ENCODE measurements at places on chromosomes 13 and 19.

- no peak for DNase-seq
Measured at GRCh38 chr13:112102243-112102642, 35.3 kb downstream of the SOX1 start.

GRCh38 chr13:30033681-30034457, 183.5 kb upstream of the UBL3 start:
- no peak for DNase-seq

DNA sequence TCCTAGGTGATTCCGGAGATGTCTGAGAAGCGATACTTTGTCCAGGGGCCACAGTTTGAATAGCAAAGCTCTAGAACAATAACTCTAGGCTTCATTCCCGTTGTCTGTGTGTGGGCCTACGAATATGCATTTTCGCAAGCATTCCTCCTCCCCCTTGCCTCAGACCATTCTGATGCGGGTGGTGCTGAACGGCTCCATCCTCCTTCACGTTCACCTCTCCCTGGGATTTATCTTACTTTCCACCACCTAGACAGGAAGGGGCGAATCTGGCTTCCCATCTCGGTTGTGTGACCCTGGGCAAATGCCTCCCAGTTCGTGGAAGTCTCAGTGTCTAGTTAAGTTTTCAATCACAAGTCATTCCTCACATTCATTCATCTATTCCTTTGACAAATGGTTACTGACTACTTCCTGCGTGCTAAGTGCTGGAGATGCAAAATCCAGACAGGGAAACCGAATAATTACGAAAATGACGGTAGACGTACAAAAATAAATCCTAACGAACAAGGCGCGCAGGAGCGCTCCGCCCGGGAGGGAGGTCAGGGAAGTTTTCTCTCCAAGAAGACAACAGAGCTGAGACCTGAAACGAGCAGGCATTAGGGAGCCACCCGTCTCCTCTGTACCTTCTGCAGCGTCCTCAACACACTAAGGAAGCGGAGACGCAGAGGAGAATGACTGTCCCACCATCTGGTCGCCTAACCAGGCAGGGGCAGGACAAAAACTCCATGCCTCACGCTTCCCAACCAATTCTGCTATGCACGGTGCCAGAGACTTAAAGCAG, 1.3 kb upstream of the CNOT3 start:
- no peak for DNase-seq

DNA sequence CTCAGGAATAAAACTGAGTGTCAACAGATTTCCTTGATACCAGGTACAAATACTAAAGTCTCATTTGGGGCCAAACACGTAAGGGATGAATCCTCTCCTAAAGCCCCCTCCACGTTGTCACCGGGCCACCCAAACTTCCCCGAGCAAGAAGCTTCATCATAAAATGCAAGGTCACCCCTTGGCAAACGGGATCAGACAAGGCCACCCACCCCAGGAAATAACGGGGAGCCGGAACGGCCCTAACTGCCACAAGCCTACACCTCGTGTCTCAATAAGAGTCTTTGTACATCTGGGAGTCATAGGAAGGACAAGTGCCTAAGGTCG, 717 bp downstream of the EEF2 start:
- DNase-seq: no peak

GRCh38 chr13:46668302-46668720, 115.3 kb downstream of the LRCH1 start:
- peak; percentile 20 for DNase-seq

- DNase-seq: no peak
Measured at GRCh38 chr19:35214766-35215422, 13.6 kb downstream of the FAM187B start.

DNA sequence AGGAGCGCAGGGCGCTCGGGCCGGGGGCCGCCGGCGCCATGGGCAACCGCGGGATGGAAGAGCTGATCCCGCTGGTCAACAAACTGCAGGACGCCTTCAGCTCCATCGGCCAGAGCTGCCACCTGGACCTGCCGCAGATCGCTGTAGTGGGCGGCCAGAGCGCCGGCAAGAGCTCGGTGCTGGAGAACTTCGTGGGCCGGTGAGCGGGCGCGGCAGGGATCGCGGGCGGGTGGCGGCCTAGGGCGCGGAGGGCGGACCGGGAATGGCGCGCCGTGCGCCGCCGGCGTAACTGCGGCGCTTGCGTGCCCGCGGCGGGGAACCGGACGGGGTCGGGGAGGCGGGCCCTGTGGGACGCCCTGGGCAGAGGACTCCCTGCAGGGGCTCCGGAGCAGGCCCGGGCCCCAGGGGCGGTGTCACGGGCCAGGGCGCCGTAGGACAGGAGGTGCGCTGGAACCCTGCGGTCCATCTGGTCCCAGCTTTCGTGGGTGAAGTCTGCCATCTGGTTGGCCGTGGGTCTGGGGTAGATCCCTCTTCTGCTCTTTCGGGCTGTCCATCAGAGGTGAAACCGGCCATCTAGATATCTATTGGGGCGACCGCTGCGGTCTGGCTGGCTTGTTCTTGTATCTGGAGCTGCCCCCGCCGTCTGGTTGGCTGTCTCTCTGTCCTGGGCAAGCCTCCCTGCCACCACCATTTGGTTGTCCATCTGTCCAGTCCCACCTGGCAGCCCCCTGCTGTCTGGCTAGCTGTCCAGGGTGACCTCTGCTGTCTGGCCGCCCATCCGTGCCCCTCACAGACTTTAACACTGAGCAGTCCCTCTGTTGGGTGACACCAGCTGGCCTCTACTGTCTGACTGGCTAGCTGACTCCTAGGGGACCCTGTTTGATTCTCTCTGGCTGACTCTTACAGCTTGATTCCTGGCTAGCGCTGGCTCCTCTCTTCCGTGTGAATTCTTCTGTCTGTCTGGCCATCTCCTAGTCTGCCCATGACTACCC, 622 bp downstream of the DNM2 start:
- peak; percentile 40 for DNase-seq

DNA sequence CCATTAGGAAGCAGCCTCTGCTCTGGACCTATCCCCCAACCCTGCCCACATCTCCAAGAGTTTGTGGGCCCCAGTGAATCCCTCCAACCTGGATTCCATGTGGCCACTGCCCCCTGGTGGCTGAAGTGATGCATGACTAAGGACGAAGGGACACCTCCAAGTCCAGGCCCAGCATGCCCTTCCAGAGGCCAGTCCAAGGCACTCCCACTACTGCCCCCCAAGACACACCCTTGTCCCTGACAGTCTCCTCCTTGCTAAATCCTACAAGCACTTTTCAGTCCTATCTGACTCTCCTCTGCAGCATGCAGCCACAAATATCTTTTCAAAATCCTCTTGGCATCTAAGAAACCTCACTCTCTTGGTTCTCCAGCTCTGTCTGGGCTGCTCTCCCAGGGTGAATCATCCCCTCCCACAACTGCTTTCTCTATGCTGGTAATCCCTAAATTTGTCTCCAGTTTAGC, 33.0 kb downstream of the DEDD2 start:
- DNase-seq: no peak

- no peak for DNase-seq
Measured at GRCh38 chr13:34884366-34884765, 57.7 kb upstream of the NBEA start.

GRCh38 chr13:23069566-23069965, 111.2 kb upstream of the SGCG start:
- no peak for DNase-seq

DNA sequence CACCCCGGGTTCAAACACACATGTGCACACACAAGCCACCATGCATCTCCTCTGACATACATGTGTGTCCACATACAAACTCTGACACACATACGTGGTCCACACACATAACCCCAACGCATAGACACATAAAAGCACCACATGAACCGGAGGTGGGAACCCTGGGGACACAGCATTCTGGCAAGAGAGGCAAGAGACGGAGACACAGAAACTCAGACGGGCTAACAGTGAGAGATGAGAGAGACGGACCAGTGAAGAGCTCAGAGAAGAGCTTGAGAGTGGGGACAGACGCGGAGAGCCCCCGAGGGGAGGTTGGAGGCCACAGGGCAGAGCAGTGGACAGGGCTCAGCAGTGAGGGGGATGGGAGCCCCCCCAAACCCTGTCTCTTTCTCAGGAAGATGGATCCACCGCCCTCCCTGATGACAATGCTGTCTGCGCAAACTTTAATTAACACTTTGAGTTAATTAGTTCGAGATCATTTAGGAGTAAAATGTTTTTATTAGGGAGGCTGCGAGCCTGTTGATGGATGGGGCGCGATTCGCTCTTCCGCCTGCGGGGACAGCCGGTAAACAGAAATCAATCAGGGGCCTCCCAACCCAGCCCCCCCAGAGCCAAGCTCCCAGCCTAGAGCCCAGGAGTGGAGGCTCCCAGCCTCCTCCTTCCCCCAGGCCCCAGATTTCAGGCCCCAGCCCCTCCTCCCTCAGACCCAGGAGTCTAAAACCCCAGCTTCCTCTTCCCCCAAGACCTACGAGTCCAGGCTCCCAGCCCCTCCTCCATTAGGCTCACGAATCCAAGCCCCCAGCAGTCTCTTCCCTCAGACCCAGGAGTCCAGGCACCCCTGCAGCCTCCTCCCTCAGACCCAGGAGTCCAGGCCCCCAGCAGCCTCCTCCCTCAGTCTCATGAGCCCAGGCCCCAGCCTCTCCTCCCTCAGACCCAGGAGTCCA, 9.5 kb upstream of the ERFL start:
- DNase-seq: no peak

DNA sequence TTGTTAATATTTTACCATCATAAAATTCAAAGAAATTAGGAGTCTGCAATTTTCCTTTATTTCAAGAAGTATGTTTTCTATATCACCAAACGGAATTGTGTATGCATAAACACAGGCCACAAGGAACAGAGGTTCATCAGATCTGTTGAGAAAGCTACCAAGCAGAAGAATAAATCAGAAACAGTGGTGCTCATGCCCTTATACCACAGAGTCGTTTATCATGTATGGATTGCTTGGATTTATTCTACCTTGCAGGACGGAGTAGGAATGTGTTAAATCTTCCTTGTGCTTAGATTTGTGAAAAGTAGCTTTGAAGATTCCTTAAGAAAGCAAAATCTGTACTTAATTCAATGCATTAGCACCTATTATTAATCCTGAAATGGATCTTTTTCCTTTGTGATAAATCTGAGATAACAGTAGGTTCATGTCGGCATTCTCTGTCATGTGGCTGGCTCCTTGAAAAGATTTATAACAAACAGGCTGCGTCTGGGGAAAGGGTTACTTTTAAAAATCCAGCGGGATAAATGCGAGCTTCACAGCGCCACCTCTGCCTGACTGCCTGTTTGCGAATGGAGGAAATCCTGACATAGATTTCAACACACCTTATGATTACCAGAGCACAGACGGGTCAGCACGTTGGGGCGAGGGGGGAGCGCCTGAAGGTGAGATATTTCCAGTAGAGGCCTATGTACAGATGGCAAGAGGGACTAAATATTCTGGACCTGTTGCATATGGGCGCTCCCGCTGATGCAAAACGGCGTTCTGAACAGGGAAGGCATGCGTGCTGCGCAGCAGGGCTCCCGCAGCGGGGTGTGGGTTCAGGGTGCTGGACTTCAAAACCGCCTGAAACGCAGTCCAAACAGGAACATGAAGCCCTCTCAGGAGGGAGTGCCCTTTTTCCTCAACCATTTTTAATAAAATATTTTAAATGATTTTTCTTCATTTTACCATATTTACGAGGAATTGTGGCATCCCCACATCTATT, 445.5 kb upstream of the SGCG start:
- DNase-seq: no peak

GRCh38 chr19:14150041-14150769, 13.8 kb upstream of the ASF1B start:
- no peak for DNase-seq

DNA sequence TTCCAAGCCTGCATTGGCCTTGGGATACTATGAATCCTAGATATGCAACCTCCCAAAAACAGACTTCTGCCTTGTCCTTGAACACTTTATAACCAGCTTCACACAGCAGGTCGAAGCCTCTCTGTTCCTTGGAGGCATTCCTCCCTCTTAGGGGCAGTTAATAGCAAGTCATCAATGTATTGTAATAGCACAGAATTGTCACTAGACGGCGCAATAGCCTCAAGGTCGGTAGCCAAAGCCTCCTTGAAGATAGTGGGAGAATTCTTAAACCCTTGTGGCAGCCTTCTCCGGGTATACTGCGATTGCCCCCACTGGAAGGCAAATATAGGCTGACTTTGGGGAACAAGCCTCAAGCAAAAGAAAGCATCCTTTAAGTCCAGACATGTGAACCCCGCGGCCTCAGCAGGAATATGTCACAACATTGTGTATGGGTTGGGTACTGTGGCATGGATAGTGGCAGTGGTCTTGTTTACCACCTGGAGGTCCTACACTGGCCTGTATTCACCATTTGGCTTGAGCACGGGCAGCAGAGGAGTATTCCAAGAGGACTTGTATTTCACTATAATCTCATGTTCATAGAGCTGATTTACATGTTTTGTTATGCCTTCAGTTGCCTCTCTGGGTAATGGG, 61.1 kb downstream of the ZNF431 start:
- no peak for DNase-seq

GRCh38 chr19:32053376-32053775, 292.0 kb upstream of the ZNF507 start:
- no peak for DNase-seq

- no peak for DNase-seq
Measured at GRCh38 chr13:23993680-23993985, 96.3 kb upstream of the C1QTNF9B start.

- no peak for DNase-seq
Measured at GRCh38 chr13:80430561-80430960, 89.6 kb upstream of the SPRY2 start.

DNA sequence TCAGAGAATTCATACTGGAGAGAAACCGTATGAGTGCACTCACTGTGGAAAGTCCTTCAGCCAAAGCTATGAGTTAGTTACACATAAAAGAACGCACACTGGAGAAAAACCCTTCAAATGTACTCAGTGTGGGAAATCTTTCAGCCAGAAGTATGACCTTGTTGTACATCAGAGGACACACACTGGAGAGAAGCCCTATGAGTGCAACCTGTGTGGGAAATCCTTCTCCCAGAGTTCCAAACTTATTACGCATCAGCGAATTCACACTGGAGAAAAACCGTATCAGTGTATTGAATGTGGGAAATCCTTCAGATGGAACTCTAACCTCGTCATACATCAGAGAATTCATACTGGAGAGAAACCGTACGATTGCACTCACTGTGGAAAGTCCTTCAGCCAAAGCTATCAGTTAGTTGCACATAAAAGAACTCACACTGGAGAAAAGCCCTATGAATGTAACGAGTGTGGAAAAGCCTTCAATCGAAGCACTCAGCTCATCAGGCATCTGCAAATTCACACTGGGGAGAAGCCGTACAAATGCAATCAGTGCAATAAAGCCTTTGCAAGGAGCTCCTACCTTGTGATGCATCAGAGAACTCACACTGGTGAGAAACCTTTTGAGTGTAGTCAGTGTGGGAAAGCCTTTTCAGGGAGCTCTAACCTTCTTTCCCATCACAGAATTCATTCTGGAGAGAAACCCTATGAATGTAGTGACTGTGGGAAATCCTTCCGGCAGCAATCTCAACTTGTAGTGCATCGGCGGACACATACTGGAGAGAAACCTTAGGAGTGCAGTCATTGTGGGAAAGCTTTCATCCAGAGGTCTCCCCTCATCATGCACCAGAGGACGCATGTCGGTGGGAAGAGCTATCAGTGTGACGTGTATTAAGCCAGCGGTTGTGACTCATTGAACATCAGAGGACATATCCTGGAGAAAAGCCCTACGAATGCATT, 16.5 kb upstream of the ZNF8 start:
- DNase-seq: no peak
